NCI-H460 (cell line): ENCODE measurements at places on chromosomes 1 and 21.

DNA sequence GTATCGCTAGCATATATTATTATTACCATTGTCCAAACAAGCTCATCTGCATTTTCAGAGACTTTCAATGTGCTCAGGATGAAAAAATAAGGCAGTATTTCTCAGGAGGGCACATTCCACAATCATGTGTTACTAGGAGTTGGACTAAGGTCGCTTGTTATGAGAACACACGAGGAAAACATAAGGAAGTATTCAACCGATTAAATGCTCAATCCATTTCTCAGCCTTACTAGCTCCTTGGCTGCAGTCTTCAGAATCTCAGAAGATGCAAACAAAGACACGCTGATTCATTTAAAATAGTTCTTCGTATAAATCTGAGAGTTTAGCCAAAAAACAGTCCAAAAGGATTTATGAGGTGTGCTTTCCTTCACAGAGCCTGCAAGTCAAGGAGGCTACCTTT lies 82.0 kb upstream of the JAK1 start:
- DNase-seq: no peak

- DNase-seq: no peak
Measured at GRCh38 chr1:92859400-92860039, 27.7 kb downstream of the RPL5 start.

GRCh38 chr21:27406300-27407009 lies 439.6 kb upstream of the ADAMTS5 start:
- no peak for DNase-seq

GRCh38 chr1:169928438-169929209 lies 34.9 kb upstream of the SCYL3 start:
- peak; percentile 60 for DNase-seq

GRCh38 chr1:229138058-229138457 lies 132.9 kb upstream of the RAB4A start:
- no peak for DNase-seq

GRCh38 chr1:55572878-55573734 lies 357.9 kb upstream of the USP24 start:
- DNase-seq: no peak

DNA sequence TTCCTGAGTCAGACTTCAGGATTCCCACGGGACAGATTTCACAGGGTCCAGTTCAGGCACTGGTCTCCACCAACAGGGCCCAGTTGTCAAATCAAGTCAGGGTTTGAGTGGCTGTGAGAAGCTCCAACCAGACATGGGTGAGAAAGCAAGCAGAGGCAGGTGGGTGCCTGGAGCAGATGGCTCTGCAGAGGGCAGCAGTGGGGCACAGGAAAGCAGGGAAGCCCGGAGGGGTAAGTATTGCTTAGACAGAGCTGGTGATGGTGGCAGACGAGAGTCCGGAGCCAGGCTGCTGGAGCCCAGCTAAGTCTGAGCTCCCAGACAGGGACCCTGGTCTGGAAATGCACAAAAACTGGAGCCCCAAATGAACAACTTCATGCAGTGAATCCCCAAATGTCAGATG lies 40.4 kb downstream of the RIMS3 start:
- DNase-seq: no peak

GRCh38 chr1:226351709-226352108 lies 42.7 kb upstream of the LIN9 start:
- DNase-seq: no peak

GRCh38 chr1:21381354-21381753 lies 58.6 kb upstream of the NBPF3 start:
- DNase-seq: no peak

GRCh38 chr1:160710517-160711252 lies 937 bp downstream of the CD48 start:
- no peak for DNase-seq

DNA sequence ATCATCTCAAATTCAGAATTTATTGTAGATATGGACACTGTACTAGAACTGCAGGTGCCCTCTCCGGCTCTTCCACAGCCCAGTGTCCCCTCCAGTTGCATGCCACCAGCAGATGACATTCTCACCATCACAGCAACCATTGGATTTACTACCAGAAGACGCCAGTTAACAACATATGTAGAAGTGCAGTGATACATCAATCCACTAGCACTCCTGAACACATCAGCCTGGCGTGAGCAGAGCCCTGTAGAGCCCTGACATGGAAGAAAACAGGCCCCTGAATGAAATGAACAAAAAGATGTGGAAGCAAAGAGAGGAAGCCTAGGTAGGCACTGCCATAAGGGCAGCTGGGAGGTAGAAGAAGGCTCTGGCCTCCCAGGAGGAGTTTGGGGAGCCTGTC lies 73.1 kb upstream of the GALNT2 start:
- DNase-seq: no peak

DNA sequence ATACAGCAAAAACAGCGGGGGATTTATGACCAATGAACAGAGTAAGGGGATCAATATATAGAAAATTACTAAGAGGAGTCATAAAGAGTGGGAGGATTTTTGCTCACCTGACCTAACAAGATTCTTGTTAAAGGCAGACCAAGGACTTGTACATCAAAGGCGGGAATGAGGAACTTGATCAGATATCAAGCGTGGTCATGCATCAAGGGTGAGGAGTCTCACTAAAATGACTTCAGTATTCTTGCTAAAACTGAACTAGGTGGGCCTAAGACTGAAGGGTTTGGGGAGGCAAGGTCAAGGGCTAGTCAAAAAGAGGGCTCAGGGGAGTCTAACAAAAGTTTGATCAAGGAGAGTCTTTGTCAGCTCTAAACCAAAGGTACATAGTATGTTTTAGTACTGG lies 2.1 kb downstream of the MOV10 start:
- no peak for DNase-seq

- no peak for DNase-seq
Measured at GRCh38 chr1:187032316-187032981, 203.7 kb downstream of the PLA2G4A start.
